ENCODE measurements at places on chromosomes 7 and 10.
A peak's percentile ranks its signal among the peaks of the same experiment; 100 is the strongest.

DNA sequence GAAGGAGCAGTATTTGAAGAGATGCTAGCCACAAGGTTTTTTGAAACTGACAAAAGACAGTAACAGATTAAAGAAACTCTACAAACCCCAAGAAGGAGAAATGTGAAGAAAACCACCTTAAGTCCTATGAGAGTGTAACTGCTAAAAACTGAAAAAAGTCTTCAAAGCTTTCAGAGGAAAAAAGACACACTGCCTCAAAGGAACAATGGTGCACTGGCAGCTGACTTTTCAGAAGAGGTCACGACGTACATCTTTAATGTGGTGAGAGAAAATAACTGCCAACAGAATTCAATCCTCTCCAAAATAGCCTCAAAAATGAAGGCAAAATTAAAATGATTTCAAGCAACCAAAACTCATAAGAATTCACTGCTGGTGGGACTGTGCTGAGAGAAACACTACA, 94.0 kb downstream of the VIPR2 start:
- no peak for DNase-seq

DNA sequence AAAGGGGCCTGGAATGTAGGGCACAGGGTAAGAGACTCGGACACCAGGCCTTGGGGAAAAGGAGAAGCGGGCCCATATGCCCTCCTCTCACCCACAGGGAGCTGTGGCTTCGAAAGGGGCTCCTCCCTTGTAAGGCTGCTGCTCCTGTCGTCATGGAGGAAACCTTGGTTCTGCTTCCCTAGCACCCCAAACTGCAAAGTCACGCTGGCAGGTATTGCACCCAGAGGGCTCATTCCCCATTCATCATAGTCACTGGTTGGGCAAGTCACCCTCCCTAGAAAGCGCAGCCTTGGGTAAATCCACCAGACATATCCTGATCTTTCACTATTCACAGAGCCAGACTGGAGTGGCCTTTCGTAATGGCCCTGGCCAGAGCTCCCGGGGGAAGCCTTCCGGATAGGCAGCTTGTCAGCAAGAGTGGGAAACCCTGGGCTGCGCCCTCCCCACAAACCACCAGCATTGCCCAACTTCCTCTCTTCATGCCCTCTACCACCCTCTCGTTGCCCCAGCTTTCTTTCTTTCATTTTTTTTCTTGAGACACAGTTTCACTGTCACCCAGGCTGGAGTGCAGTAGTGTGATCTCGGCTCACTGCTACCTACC, 121.0 kb downstream of the HIP1 start:
- no peak for DNase-seq

- DNase-seq, result no peak
Measured at GRCh38 chr10:86650151-86650550, 4.2 kb upstream of the OPN4 start.

DNA sequence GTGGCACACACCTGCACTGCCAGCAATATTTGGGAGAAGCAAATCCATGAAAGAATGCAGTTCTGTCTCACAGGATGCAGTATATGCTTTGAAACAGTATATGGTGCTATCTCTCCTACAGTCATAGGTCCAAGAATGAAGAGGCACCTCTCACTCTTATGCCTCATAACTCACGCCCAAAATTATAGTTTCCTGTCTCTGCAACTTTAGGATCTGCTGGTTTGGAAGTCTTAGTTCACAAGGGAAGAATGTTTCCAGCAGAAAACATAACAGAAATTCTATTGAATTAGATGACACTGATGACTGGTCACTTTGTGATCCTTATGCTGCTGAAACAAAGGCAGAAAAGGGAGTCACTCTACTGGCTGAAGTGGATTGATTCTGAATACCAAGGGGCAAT, 5.7 kb downstream of the C10orf67 start:
- no peak for DNase-seq

GRCh38 chr7:134505856-134506255, 21.5 kb upstream of the AKR1B10 start:
- no peak for DNase-seq

DNA sequence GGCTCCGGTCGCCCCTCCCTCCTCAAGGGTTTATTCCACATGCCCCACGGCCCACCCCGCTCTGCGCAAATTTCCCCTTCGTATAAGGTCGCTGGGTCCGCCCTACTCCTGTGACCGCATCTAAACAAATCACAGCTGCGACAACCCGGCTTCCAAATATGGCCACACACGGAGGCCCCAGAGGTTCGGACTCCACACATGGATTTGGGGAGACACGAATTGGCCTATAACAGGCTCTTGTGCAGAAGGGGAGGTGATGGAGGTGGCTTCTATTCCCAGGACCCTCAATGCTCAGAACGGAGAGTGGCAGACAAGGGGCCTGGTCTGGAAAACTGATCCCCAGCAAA, 90.1 kb downstream of the FOXL3 start:
- no peak for DNase-seq

- peak; percentile 35 for DNase-seq
Measured at GRCh38 chr7:112416127-112416526, 34.1 kb upstream of the IFRD1 start.

All from astrocyte (in vitro differentiated cells and primary cell).